ENCODE measurements at places on chromosomes 3 and 15.

- no peak for DNase-seq
Observed at GRCh38 chr15:62472616-62473299, 307.7 kb upstream of the C2CD4B start.

DNA sequence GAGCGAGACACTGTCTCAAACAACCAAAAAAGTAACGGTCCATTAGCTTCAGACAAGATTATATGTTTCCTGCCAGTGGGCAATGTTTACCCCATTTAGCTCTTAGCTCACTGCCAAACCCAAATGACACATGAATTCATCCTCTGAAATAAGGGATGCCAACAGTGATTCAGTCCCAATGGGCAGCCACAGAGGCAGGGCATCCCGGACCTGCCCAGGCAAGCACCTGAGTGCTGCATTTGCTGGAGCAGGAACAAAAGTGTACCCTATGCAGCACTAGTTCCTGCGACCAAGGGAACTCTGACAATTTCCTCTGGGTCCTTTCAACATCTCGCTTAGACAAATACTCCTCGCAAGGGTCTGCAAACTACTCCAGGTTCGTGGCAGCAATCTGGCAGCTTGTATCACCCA, 8.0 kb downstream of the IP6K2 start:
- no peak for DNase-seq

- DNase-seq: no peak
Observed at GRCh38 chr15:89088605-89089315, 504 bp downstream of the ABHD2 start.

GRCh38 chr15:42104095-42104891, 9.9 kb upstream of the PLA2G4D start:
- DNase-seq: no peak

GRCh38 chr3:40304352-40304751, 5.2 kb upstream of the EIF1B start:
- DNase-seq: no peak

GRCh38 chr3:117722856-117723255, 1013.3 kb downstream of the TUSC7 start:
- no peak for DNase-seq

DNA sequence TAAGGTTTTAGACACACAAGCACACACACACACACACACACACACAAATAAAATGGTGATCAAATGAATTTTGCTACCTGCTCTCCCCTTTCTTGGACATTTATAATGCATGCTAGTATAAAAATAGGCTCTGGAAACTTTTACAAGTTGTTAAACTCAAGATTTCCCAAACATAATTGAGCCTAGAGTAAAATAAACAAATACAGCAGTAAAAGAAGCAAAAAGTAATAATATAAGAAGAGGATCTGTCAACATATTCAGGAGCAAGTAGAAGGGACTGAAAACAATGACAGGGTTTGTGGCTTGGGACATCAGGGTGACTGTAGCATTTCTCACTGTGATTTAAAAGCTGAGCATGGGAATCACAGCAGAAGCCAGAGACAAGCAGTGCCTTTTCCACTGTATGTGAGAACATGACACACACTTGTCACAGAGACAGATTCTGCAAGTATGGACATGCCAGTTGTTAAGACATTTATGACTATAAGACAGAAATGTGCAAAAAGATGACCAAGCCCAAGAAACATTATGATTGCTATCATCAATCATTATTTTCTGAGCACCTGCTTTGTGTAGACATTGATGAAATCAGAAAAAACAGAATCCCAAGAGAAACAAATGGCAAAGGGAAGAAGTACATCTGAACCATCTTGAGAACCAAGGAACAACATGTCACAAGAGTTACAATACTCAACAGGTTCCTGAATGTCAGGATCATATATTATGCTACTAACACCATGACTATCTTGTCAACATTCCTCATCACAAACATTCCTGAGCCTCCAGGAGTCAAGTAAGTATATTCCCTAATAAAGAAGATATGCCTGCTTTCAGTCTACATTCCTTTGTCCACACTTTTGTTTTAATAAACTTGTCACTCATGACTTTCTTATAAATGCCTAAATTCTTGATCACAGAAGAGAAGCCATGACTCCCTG, 7.1 kb downstream of the THRB start:
- DNase-seq: no peak

DNA sequence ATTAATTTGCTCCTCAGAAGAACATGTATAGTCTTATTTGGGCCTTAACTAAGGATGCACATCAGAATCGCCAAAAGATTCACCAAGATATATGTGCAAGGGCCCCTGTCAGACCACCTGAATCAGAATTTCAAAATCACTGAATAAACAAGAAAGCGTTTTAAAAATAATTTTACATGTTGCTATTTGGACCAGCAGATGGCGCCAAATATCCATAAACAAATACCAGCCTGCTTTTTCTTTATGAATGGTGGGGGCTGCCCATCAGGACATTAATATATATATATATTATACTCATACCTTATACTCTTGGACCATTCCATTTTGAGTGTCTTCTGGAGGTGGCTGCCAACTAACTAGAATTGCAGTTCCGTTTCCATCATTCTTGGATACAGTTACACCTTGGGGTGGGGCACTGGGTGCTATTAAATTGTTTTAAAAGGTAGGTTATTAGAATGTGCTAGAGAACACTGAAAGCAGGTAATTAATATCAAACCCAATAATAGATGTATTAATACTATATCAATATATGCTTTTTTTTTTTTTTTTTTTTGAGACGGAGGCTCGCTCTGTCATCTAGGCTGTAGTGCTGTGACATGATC, 1108.3 kb downstream of the ROBO1 start:
- peak; percentile 2 for DNase-seq

GRCh38 chr15:86591158-86591557, 511.5 kb downstream of the AGBL1 start:
- no peak for DNase-seq

All from CD4-positive, alpha-beta T cell treated with Interleukin-17A for 4 hours (primary cell).